ENCODE measurements at places on chromosomes 1 and 21. TPM values are rescaled to one million over a fixed set of nuclear protein-coding genes. Genes with fewer than 3 reads are reported as not detected.

DNA sequence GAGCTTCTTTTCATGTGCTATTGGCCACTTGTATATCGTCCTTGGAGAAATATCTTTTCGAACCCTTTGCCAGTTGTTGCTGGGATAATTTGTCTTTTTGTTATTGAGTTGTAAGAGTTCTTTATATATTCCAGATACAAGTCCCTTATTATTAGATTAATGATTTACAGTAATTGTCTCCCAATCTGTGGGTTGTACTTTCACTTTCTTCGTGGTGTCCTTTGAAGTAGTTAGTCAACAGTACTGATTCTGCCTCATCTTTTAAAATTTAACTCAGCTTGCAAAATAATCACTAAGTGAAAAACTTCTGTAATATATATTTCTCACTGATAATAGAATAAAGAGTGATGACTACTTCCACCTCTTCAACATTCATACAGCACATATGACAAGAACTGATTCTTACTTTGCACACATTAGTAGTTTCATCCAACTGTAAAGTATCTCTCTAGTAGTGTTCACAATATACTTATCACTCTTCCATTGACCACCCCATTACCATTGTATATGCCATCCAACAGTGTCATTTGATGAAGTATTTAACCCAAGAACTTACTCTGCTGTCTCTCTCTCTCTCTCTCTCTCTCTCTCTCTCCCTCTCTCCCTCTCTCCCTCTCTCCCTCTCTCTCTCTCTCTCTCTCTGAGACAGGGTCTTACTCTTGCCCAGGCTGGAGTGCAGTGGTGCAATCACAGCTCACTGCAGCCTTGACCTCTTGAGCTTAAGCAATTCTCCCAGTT, 104.2 kb upstream of the DMRTA2 start:
- no peaks in the 10 kb centered on the region for H3K4me1 ChIP-seq
- peaks cover 29% of the 10 kb centered on the region for H3K36me3 ChIP-seq
- H3K27me3 ChIP-seq = no peaks in the 10 kb centered on the region
- peak overlapping the region; percentile 57 for H3K27ac ChIP-seq
- no peak for DNase-seq
- H3K4me3 ChIP-seq = no peak overlapping the region

DNA sequence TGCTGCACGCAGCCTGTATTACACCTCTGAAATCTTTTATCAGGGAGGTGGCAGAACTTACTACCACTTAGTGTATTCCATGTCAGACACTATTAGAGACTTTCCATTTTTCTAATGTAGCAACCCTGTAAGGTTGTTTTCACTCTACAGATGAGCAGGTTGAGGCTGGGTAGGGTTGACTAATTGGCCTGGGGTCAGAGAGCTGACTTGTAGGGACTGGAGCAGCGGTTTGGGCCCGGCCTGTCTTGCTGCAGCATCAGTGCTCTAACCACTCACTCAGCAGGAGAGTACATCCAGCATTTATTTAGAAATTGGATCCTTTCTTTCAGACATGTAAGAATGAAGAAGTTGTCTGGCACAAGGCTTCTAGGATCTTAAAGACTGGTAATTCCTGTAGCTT, 25.7 kb upstream of the NBL1 start:
- peaks cover 8% of the 10 kb centered on the region for H3K36me3 ChIP-seq
- DNase-seq = no peak
- H3K4me1 ChIP-seq = peaks cover 15% of the 10 kb centered on the region
- no peaks in the 10 kb centered on the region for H3K27me3 ChIP-seq
- no peak overlapping the region for H3K4me3 ChIP-seq
- H3K27ac ChIP-seq = no peak overlapping the region

- H3K27me3 ChIP-seq = peaks cover 3% of the 10 kb centered on the region
- peak overlapping the region; percentile 24 for H3K27ac ChIP-seq
Measured at GRCh38 chr1:202011994-202012393, 1.6 kb downstream of the ELF3 start.

The CD2 gene
- 0.35 TPM for polyA plus RNA-seq

DNA sequence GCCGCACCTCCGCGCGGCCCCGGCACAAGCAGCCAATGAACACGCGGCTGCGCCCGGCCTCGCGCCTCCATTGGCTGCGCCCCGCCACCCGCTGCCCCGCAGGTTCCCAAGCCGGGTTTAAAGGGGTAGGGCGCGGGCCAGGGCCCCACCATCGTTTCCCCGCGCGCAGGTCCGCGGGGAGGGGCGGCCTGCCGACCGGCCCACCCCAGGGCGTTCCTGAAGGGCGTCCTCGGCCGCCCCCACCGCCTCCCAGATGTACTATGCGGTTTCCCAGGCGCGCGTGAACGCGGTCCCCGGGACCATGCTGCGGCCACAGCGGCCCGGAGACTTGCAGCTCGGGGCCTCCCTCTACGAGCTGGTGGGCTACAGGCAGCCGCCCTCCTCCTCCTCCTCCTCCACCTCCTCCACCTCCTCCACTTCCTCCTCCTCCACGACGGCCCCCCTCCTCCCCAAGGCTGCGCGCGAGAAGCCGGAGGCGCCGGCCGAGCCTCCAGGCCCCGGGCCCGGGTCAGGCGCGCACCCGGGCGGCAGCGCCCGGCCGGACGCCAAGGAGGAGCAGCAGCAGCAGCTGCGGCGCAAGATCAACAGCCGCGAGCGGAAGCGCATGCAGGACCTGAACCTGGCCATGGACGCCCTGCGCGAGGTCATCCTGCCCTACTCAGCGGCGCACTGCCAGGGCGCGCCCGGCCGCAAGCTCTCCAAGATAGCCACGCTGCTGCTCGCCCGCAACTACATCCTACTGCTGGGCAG, at the start of gene OLIG1:
Gene OLIG1 (plus strand): TSS at position 148 of the 750 bp plus-strand sequence. CDS start 106 bp downstream, at position 254.
- H3K27ac ChIP-seq = no peak within 1 kb of the TSS
- H3K27me3 ChIP-seq = peaks cover 85% of the 10 kb centered on the region

- no peak overlapping the region for H3K4me3 ChIP-seq
- peak overlapping the region; percentile 72 for H3K27ac ChIP-seq
- no peak for DNase-seq
- peaks cover 44% of the 10 kb centered on the region for H3K4me1 ChIP-seq
- H3K27me3 ChIP-seq = no peaks in the 10 kb centered on the region
Measured at GRCh38 chr1:2397007-2397679, 5.5 kb downstream of the RER1 start.

All from naive B cell (primary cell).